ENCODE measurements at places on chromosomes 12 and 14.

DNA sequence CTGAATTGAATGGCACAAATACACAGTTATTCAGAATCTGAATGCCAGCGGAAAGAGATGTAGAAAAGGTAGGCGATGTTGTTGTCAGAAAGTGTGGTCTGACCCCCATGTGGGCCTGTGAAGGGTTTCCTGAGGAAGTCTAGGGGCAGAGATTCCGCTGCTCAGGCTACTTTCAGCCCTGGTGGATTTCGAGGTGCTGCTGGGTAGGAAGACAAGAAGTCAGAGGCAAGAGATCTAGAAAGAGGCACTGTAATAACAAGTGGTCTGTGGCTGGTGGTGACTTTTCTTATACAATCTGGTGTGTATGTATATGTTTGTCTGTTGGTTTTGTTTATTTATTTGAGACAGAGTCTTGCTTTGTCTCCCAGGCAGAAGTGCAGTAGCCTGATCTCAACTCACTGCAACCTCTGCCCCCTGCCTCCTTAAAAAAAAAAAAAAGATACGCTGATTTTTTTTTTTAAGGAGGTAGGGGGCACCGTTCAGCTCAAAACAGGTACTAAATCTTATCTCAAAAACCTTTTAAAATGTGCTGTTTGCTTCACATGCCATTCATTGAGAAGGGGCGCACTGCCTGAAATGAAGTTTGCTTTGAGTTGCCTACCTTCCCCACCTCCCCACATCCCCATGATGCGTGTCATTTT is 27.1 kb upstream of the MANSC4 start:
- peak; percentile 41 for DNase-seq

- DNase-seq: no peak
Observed at GRCh38 chr12:52976574-52977071, 27.7 kb downstream of the KRT18 start.

DNA sequence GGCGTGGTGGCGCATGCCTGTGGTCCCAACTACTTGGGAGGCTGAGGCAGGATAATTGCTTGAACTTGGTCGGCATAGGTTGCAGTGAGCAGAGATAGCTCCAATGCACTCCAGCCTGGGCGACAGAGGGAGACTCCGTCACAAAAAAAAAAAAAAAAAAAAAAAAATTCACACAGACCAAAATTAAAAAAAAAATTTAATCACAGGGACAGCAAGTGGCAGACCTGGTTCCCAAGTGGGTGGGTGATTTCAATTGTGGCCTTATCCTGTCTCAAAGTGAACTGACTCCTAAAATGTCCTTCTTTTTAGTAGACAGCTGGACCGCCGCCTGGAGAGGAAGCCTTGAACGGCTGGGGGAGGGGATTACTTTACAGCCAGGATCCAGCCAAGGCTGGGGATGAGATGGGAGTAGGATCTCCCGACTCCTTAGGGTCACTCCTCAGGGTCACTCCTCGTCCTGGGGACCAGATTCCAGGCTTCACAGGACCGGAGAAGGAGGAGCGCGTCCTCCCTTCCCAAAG is 1.5 kb upstream of the KCNH3 start:
- no peak for DNase-seq

GRCh38 chr14:75417674-75418073 is 10.1 kb upstream of the JDP2 start:
- no peak for DNase-seq

- DNase-seq: no peak
Observed at GRCh38 chr12:93832131-93832530, 155.0 kb downstream of the CRADD start.

GRCh38 chr14:50007123-50007903 is 109.1 kb downstream of the VCPKMT start:
- no peak for DNase-seq

GRCh38 chr12:52860102-52860823 is 11.5 kb upstream of the KRT78 start:
- no peak for DNase-seq

DNA sequence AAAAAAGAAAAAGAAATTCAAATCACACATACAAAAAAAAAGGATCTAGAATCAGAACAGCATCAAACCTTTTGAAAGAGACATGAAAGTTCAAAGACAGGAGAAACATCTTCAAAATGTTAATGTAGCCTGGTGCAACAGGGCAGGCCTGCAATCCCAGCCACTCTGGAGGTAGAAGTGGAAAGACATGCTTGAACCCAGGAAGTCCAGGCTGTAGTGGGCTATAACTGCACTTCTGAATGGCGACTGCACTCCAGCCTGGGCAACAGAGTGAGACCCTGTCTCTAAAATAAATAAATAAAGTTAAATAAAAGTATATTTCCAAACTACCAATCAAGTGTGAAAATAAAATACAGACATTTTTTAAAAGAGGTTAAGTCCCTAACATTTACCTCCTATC is 18.7 kb upstream of the AP4S1 start:
- DNase-seq: no peak

- DNase-seq: no peak
Observed at GRCh38 chr14:101174522-101174838, 271.0 kb upstream of the RTL1 start.

DNA sequence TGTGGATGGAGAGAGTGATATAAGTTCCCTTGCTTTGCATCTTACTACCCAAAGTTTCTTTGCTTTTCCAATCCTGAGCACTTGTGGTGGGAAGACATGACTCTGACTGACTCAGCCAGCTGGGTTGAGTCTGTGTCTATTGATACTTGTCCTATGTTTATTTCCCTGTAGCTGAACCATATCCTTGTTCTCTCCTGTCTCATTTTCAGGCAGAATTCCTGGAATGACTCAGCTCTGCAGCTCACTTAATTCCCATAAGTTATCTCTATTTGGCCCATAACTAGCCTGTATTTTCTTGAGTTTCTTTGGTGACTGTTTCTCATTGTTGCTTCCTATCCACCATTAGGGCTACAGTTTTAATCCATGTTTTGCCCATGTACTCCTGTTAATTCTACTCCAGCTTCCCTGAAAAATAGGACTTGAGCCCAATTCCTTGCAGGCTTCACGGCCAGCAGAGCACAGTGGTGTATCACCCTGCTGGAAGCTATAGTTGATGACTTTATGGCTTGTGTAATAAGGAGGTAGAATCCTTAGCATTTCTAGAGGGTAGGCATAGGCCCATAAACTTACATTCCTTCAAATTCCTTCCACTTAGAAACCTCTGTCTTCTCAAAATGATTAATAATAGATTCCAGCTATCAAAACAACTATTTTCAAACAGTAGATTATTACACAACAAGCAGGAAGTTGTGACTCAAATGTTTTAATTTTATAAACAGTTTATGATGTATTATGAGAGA is 183.1 kb downstream of the TMTC3 start:
- no peak for DNase-seq

DNA sequence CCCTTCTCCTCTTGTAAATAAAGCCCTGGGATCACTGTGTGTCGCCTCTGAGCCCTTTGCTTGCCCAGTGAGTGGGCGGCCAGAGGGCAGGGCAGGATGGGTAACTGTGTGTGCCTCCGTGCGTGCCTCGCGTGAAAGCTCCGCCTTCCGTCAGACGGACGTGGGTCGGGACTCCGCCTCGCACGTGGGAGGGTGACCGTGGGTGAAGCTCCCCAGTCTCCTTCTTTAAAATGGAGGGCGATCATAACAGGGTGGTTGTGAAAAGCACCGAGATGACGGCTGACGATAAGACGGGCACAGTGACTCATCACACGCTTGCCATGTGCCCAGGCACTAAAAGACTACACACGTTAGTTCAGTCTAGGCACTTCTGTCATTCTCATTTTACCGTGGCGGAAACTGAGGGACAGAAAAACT is 9.2 kb downstream of the PHB2 start:
- peak; percentile 95 for DNase-seq

GRCh38 chr12:20188930-20189653 is 179.2 kb upstream of the PDE3A start:
- DNase-seq: no peak

- DNase-seq: no peak
Observed at GRCh38 chr12:123465084-123465483, 7.1 kb downstream of the SNRNP35 start.

GRCh38 chr14:39376667-39377403 is 55.4 kb downstream of the FBXO33 start:
- DNase-seq: no peak

- DNase-seq: peak; percentile 12
Observed at GRCh38 chr14:75487155-75487671, 35.1 kb upstream of the BATF start.

DNA sequence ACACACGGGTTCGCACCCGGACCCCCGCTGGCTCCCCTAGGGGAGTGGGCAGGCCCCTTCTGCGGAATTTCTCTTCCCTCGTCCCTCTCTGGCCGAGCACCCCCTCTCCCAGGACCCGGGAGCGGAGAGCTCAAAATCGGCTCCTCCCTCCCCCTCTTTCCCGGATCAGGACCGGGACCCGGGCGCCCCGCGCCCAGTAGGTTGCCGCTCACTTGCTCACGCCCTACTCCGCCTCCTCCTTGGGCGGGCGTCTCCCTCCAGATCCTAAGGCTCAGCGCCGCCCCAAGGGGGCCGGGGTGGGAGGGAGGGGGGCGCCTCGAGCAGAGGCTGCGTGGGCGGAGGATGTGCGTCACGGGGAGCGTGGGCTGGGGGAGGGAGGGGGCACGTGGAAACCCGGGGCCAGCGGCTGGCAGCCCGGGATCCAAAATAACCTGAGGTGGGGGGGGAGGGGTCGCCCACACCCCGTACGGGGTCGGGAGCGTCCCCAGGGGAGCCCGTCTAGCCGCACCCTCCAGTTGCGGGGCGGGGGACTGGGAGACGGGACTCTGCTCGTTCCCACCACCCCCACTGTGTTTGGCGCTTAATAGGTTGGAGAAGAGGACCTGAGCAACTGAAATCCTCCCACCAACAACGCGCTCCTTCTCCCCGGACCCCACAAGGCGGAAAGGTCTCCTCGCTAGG is 1.8 kb upstream of the NAB2 start:
- peak; percentile 94 for DNase-seq

GRCh38 chr12:71877335-71878121 is 38.0 kb downstream of the TBC1D15 start:
- no peak for DNase-seq

- DNase-seq: no peak
Observed at GRCh38 chr12:28938056-28938455, 211.0 kb upstream of the FAR2 start.

All from activated CD4-positive, alpha-beta T cell treated with anti-CD3 and anti-CD28 coated beads for 48 hours (primary cell).